ENCODE measurements at places on chromosomes 2 and 18. TPM values are rescaled to one million over a fixed set of nuclear protein-coding genes. Genes with fewer than 3 reads are reported as not detected.

TMX3 gene
- 118 TPM for total RNA-seq

SLC40A1 gene
- total RNA-seq = not detected

NOL4 gene
- not detected for total RNA-seq

GRCh38 chr2:156452971-156453370 is 16.8 kb downstream of the GPD2 start:
- DNase-seq = no peak

DNA sequence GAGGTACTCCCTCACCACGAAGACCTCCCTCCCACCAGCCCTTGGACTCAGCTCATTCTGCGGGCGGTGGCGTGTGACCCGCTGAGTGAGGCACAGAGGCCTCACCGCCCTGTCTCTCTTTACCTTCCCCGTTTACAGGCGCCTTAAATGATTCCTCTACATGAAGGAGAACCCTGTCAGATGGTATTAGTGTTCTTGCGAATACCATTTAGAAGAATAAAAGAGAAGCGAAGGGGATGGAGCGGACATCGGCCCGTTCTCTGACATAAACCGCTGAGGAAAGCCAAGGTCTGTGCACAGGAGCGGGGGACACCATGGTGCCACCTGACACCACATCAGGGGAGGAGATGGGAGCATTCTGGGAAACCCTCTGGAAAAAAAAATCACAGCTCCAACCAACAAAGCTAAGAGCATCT is 179.8 kb downstream of the HDAC4 start:
- no peak for DNase-seq

DNA sequence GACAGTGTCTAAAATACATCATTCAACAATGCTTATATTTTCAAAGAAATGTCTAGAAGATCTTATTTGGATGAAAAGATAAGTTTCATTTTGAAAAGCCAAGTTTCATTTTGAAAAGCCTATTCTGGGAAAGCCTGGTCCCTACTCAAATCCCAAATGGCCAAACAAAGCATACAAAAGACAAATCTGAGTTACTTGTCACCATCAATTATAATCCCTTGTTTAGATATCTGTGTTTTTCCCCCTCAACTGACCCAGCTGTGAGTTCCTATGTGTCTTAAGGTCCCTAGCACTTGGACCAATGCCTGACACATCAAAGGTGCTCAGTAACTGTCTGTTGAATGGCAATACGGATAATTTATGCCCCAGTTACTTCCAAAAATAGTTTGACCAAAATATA is 52.3 kb upstream of the THOC1 start:
- no peak for DNase-seq

HOXD12 gene
- total RNA-seq = not detected

DNA sequence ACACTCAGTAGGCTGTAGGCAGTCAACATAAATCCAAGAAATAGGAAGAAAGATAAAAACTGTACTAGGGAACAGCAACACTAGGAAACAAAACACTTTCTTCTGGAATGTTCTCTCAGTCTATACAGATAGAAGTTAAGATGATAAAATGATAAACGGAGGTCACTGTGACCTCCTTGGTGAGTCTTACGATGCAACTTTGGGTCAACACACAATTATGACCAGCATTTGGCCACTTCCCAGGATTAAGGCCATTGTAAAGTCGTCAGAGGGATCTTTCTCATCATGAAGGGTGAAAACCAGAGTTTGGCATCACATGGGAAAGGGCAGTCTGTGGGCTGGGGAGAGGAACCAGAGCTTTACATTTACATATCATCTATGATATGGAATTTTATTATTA is 33.4 kb downstream of the LAMA3 start:
- no peak for DNase-seq

CRYGD gene
- total RNA-seq = not detected

RAPGEF4 gene
- 0.13 TPM for total RNA-seq

GATA6 gene
- 3.5 TPM for total RNA-seq

DNA sequence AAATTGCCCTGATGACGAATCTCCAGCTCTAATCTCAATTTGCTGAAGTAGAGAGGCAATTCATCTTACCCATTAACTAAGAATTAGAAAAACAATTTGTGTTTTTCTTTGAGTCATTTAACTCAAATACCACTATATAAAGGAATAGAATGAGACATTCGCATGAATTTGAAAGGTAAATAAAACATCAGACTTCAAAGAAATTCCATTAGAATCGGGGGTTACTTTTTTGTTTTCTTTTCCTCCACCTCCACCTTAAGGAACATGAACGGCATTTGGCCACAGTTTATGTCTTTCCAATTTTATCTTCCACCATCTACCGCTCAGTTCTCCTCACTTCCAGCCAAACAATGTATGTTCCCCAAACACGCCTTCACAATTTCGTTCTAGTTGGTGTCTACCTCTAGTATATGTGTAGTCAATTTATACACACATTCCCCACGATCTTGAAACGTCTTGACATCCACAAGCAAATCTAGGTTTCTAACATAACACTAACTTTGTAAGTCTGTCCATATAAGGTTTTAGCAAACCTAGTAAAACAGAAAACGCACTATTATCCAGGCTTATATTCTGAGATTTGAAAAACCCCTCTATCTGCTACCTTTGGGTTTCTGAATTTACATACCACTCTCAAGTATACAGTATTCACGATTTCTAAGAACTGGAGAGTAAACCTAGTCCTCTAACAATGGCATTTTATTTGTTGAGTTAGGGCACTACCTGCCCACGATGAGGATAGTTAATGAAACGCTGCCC is 1.2 kb upstream of the SMCHD1 start:
- peak; percentile 39 for DNase-seq

TGFA gene
- 0.42 TPM for total RNA-seq

DNA sequence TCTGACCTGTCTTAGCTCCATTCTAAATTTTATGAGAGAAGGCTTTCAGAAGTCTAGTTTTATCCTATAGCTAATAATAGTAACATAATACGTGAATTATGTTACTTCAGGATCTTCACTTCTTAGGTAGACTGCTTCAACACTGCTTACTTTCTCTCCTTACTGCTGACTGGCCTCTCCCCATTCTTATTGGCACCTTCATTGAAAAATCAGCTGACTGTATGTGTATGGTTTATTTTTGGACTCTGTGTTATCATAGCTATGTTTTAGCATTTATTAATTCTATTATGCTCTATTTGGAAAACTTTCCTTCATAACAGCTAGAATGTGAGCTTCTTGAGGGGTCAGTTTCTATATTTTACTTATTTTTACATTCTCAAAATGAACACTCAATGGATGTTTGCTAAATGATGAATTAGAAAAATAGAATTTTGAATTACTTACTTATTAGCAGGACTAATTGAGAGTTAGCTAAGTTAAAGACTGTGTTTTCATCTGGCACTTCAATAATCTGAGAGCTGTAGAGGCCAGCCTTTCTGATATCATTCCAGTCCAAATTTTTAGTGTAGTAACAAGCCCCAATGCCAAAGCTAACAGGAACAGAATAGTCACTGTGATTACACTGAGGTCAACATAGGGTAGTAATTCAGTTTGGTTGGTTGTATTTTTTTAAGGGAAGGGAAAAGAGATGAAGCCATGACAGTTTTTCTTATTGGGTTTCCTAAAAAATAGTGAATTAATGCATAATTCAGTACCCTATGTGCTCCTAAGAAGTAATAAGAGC is 92.3 kb downstream of the TTC27 start:
- no peak for DNase-seq

AFF3 gene
- 0.18 TPM for total RNA-seq

CTAGE1 gene
- total RNA-seq = 0.11 TPM

DNA sequence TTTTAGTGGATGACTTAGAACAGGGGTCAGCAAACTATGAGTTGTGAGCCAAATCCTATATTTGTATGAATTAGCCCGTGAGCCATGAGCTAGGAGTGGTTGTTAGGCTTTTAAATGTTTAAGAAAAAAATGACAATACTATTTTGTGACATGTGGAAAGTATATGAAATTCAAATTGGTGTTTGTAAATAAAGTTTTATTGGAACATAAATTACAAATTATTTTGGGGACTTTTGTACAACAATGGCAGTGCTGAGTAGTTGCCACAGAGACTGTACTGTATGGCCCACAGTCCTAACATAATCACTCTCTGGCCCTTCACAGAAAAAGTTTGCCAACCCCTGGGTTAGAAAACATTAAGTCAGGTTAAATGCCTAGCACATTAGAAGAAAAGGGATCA is 26.1 kb downstream of the ADNP2 start:
- DNase-seq = no peak

DNA sequence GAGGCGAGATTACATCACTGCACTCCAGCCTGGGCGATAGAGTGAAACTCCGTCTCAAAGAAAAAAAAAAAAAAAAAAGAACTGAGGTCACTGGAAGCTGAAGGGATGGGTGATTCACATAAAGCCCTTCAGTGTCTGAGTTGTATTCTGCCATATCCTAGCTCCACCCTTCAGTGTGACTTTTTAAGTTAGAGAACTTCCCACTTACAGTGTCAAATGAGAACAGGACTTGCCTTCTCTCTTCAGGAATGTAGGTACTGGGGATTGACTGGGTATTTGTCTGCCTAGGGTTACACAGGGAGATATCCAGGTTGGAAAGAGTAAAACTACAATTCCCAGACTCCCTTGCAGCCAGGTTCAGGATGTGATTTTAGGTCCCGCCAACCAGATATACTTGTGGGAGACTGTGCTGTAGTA is 37.9 kb downstream of the EHD3 start:
- no peak for DNase-seq

DNA sequence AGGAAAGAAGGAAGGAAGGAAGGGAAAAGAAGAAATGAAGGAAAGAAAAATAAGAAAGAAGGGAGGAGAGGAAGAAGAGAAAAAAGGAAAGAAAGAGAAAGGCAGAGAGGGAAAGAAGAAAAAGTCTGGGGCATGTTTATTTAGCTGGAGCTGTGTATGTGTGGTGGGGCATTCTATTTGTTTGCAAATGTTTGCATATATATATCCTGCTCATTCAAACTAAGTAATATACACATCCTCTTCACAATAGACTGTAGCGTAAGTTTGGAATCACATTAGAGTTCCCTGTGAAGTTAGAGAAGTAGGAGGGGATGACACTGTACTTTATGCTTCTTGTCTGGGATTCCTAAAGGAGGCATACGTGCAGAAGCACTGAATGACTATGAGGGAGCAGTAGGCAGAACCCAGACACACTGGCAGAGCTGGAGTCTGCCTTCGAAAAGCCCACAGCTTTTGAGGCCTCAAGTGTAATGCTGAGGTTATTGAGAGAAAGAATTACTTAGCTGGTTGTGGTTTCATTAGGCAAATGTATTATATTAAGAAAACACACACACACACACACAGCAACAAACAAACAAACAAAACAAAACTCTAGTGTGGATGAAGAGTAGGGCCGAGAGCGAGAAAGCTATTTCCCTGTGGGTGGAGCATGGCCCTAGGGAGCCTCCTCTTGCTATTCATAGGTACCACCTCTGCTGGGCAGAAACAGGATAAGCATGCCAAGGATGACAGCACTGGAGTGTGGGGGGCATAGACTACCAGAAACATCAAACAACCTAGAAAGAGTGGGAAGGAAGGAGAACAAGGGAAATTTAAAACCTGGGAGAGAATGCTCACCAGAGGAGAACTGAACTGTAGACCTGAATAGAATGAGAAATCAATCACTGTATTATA is 905.1 kb upstream of the NXPH2 start:
- DNase-seq = no peak

ALPG gene
- total RNA-seq = 0.03 TPM

SPRED2 gene
- total RNA-seq = 4.9 TPM

GRCh38 chr2:223589901-223590300 is 12.3 kb downstream of the SCG2 start:
- DNase-seq = no peak

DNA sequence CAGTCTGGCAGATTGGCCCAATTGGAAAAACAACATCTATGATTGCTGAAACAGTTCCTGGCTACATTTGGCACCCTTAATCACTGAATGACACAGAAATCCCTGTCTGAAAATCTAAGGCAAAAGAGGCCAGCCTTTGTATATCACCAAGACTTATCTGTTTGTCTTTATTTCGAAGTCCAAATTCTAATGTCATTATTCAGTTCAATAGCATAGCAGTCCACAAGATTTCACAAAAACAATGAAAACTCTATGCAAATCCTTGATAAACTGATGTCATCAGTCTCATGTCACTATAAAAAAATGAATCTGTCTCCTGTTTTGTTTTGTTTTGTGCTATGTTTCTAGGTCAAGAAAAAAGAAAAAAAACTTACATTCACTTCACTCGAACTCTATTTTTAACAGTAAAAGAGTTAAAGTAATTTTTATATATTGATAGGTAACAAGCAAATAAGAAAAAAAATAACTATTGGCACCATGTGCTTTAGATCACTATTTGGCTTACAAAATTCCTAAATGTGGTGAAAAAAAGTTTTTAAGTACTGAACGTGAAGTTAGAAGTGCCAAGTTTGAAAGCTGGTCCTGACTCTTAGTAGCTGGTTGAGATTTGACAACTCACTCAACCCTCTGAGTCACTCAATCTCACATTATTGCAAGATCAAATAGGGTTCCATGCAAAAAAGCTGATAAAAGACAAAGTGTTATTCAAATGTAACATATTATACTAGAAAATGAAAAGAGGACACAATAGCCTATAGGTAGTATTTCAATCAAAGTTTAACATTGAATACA is 359.3 kb downstream of the IRS1 start:
- DNase-seq = no peak

LGALSL gene
- 3.9 TPM for total RNA-seq

DNA sequence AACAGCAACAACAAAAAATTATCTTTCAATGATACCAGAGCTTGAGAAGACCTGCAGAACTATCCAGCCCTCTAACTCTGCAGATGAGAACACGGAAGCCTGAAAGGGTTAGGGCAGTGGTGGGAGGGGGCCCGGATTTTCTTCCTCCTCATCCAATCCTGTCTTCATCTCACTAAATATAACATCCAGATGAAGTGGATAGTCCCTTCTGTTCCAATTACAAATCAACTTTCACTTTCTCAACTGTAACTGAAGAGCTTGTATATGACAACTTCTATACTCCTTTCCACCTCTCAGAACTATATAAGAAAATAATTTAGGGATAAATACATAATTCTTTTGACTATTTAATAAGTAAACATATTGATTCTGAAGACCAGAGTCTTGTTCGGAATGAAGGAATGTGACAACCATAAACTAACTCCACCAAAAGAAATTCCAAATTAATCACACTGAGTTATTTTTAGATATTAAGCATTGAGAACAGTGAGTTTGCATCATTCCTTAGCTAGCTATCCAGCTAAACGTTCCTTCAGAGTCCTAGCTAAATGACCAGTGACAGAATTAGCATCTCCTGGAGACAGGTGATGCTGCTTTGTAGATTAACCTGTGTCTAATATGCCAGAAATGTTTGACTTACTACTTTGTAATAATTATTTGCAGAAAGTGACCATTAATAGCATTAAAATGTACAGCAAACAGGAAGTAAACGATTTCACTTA is 32.7 kb downstream of the SFT2D3 start:
- DNase-seq = no peak

DNA sequence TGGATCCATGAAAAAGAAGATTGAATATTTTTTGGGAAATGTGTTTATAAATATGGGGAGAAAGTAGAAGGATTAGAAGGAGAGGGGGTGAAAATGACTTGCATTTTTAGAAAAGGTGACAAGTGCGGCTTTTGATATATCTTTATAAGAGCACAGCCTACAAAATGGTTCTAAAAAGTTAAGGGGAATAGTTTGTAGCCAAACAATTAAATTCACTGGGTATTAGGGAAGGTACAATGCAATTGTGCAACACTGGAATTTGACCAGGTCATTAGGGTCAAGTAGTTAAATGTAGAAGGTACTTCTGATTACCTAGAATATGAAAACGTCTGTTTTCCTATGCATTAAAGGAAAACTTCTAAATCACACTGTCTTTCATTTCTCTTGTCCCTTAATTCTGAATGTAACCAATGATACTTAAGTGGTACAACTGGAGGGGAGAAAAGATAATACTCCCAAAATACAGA is 44.5 kb upstream of the SERTAD2 start:
- DNase-seq = no peak

AQP12B gene
- not detected for total RNA-seq

CHMP3 gene
- 130 TPM for total RNA-seq

Data from SJSA1 (cell line).